Psoas muscle (tissue), 8 donors: ENCODE measurements at places on chromosomes 12 and 14. TPM values are rescaled to one million over a fixed set of nuclear protein-coding genes. Genes with fewer than 3 reads are reported as not detected.
A peak's percentile ranks its signal among the peaks of the same experiment; 100 is the strongest.

DNA sequence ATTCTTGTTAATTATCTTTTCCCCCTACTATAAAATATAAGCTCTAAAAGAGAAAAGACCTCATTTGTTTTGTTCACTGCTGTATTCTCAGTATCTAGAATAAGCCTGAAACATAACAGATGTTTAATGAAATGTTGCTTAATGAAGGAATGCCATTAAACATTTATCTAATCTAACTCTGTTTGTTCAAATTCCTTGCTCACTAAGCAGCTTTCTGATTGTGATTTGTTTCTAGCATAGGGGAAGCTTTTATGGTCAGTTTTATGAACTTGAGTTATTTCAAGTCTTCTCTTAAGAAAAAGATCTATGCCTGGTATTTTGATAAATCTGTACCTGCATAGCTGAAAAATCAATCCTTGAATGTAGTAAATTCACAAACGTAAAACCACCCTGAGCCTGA, 308.6 kb downstream of the CCDC91 start:
- DNase-seq = no peak

DNA sequence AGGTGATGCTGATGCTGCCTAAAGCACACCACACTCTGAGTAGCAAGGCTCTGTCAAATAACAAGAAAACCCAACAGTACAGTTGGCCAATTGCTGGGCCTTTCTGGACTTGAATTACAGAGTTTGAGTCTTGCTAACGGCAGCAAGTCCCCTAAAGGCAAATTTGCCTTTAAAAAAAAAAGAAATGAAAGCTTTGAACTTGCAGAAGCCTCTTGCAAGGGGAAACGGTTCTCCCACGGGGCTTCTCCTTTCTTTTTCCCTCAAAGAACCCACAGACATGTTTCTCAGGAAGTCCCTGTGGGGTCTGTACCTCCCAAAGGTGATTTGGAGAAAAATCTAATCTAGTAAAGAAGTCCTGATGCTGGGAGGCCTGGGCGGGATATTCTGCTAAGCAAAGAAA, 191.3 kb upstream of the MYL2 start:
- DNase-seq = no peak

DNA sequence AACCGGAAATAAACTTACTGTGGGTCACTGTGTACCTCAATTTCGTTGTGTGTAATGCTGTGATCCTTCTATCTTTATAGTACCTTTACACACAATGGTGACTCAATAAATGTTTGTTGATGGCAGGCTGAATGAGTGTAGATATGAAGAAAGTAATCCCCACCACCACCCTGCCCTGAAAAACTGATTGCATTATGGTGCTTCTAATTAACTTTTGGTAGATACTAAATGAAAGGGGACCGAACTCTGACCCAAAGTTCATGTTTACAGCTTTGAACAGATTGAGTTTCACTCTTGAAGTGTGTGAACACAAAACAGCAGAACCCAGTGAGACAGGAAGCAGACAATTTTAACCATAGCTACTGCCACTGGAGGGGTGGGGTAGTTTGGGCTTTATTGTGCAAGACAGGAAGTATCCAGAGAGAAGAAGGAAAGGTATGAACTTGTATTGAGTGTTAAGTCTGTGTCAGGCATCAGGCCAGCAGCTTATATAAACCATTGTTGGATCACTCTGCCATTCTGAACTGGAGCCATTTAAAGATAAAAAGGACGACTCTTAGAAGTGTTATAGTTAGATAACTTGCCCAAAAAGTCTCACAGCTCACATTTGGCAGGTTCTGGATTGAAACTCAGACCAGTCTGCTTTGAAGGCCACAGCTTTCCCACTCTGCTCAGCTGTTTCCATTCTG, 197.0 kb upstream of the AMIGO2 start:
- no peak for DNase-seq

DNA sequence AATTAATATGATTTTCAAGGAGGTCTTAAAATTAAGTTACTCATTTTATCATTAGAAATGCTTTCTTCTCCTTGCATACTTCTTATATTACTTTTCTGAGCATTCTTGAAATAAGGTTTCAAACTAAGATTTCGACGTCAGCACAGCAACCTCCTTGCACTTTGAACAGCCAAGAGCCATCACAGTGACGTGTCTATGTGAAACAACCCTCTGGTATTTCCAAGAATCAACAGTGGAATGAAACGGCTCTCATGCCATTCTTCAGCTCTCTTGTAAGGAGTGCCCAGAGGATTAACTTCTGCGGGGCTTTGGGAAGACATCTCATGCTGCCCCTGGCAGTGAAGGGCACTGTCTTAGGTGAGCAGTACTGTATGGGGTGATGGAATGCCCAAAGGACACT, 109.2 kb downstream of the EFCAB11 start:
- no peak for DNase-seq

DNA sequence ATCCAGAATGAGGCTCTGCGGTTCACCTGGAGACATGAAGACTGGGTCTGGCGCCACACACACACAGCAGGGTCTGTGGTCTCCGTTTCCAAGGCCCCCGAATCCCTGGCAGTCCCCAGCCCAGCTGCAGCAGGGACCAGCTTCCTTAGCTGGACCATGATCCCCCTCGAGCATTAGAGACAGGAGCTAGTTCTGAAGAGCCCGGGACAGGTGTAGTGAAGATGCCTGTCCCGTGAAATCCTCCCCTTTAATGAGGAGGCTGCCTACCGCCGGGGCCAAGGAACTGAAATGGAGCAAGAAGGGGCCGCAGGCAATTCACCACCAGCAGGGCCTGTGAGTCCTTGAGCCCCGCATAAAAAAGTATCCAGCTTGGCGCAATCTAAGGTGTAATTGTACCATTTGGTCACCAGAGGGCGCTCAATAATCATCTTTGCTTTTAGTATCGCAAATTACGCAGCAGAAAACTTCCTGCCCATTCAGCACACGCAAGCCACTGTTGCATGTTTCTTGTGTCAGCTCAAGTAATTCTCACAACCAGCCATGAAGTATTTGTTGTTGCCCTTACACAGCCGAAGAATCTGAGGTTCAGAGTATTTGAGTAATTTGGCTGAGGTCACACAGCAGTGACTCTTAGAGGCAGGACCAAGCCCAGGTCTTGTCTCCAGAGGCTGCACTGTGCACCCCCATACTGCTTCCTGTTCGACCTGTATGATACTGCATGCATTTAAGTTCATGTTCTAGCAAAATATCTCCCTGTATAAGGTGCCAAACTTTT, 54.3 kb upstream of the PPP2R5C start:
- no peak for DNase-seq

- peak; percentile 70 for DNase-seq
Observed at GRCh38 chr14:58637391-58638230, at the start of gene DACT1. DACT1 (plus strand) TSS chr14:58637962; CDS start chr14:58638203, 241 bp downstream.

- no peak for DNase-seq
Observed at GRCh38 chr12:50066402-50066801, 9.0 kb downstream of the ASIC1 start.

- DNase-seq = no peak
Observed at GRCh38 chr12:98385641-98386040, 129.7 kb upstream of the TMPO start.

DNA sequence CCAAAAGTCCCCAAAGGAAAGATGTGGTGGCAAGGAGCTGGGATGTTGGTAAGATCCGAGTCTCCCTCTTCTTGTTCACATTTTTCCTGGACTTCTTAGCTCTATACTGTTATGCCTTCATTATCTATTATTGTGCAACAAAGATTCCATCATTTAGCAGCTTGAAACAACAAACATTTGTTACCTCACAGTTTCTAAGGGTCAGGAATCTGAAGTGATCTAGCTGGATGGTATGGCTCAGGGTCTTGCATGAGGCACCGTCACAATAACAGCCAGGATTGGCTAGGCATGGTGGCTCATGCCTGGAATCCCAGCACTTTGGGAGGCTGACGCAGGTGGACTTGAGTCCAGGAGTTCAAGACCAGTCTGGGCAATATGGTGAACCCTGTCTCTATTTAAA, 51.1 kb upstream of the KRAS start:
- no peak for DNase-seq

DNA sequence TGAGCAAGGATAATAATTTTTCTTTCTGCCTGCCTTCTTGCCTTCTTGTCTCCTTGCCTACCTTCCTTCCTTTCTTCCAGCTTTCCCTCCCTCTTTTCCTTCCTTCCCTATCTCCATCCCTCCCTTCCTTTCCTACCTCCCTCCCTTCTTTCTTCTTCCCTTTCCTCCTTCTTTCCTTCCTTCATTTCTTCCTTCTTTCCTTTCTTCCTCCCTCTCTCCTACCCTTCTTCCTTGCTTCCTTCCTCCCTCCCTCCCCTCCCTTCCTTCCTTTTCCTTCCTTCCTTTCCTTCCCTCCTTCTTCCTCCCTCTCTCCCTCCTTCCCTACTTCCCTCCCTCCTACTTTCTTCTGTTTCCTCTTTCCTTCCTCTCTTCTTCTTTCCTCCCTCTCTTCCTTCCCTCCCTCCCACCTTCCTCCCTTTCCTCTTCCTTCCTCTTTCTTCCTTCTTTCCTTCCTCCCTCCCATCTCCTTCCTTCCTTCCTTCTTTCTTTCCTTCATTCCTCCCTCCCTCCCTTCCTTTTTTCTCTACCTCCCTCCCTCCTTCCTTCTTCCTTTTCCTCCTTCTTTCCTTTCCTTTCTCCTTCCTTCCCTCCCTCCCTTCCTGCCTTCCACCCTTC, 329.8 kb downstream of the APAF1 start:
- no peak for DNase-seq

DNA sequence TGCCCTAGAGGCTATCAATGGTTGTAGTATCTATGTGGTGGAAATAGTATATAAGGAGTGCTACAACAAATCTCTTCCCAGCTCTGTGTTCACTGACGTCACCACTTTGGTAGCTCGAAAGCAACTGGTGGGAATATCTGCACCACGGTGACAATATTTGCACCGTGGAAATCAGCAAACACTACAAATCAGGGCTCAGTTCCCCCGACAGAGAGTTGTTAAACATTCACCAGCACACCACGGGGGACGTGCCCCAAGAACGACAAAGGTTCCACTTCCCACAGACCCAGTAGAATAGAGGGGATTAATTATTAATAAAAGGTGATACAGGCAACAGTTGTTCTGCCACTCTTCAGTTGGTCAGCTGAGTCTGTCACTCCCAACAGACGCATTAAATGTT, 98.4 kb downstream of the CCDC60 start:
- DNase-seq = no peak

GRCh38 chr12:64124511-64125197, 97.4 kb downstream of the KICS2 start:
- DNase-seq = no peak

DNA sequence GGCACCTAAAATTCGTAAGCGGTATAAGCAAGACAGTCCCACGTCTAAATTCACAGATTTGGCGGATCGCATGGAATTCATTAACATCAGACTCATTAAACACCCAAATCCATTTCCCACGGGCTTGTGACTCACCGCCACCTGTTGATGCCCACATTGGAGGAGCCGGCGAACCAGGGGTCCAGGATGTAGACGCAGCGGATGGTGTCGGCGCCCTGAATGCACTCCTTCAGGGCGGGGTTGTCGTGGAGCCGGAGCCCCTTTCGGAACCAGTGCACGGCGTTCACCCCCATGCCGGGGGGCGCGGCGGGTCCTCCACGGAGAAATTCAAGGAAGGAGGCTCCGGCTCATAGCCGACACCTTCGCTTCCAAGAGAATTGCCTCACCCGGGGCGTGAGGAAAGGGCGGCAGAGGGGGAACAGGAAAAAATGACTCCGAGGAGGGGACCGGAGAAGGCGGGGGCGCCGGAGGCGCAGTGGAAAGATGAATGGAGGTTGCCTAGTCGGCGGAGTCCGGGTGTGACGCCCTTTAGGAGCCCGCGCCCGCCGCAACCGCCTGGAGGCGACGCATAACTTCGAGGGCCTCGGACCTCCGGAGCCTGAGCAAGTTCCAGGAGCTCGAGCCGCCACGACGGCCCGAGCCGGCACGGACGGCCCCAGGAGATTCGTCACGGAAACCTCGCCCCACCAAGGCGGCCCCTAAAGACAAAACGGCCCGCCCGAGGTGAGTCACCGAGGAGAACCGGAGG, 506 bp downstream of the CRY1 start:
- DNase-seq = peak; percentile 51

DNA sequence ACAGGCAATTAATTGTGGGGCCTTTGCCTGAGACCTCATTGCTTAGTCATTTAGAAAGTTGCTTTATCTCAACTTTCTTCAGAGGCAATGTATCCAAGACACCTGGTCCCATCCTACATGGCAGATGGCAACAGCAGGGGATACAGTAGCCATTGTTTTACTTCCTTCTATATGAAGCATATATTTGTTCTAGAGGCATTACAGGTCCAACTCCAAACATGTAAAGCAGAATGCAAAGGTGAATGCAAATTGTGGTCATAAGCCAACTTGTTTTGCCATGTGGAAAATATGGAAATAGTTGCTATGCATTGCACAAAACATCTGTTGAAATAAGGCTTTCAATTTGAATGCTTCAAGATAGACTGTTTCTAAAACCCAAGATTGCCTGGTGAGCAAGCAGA, 109.8 kb upstream of the BCAT1 start:
- no peak for DNase-seq

- DNase-seq = no peak
Observed at GRCh38 chr14:55628426-55628825, 48.4 kb downstream of the KTN1 start.

DNA sequence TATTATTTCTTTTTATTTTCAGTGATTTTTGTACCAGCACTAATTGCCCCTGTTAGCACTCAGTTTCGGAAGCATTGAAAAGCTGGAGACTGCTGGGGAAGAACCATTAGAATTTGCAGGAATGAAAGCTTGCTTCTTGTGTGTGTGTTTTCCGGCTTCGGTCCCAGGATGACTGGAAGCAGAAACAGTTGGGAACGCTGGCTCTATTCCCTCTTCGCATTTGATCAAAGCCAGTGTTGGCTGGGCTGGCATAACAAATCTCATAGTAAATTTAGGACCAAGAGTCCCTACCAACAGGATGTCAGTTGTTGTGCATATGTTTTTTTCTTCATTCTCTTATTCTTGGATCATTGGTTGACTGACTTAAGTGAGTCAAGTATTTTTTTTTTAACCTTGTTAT, 53.6 kb upstream of the TRAF3 start:
- no peak for DNase-seq

DNA sequence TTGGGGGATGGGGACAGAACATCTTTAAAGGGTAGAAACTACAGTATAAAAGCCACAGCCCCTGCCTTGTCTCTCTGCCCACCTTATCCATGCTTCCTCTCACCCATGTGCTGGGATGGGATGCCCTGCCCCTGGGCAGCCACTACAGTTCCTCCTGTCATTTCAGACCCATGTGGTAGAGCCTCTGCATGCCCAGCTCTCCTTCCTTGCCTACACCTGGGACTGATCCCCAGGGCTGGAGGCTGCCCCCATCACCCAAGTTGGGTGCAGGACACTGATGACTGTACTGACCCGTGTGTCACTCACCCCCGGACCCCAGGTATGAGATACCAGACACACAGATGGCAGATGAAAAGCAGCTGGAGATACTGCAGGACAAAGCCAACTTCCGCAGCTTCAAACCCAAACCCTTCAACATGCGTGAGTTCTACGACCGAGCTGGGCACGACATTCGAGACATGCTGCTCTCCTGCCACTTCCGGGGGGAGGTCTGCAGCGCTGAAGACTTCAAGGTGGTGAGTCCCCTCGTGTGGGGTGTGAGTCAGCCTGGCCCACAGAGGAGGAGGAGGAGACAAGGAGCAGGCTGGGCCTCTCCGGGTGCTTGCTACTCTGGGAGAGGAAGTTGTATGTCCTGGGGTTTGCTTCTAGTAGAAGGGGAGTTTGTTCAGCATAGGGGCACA, 2.2 kb downstream of the ASIC1 start:
- no peak for DNase-seq

FAM186B gene
- 0.44 TPM for total RNA-seq

CISTR gene
- not detected for total RNA-seq

SERPINA1 gene
- 4.6 TPM for total RNA-seq

GLS2 gene
- total RNA-seq = not detected

PMCH gene
- total RNA-seq = not detected

C12orf50 gene
- 0.20 TPM for total RNA-seq

TMEM229B gene
- total RNA-seq = 0.46 TPM

KLHDC1 gene
- total RNA-seq = 6.9 TPM

IL26 gene
- total RNA-seq = not detected

NYNRIN gene
- 2.7 TPM for total RNA-seq
